ENCODE measurements at places on chromosomes 16 and 17.
A peak's percentile ranks its signal among the peaks of the same experiment; 100 is the strongest.

GRCh38 chr17:8044819-8045810 is 6.3 kb downstream of the ALOX15B start:
- no peak for DNase-seq

DNA sequence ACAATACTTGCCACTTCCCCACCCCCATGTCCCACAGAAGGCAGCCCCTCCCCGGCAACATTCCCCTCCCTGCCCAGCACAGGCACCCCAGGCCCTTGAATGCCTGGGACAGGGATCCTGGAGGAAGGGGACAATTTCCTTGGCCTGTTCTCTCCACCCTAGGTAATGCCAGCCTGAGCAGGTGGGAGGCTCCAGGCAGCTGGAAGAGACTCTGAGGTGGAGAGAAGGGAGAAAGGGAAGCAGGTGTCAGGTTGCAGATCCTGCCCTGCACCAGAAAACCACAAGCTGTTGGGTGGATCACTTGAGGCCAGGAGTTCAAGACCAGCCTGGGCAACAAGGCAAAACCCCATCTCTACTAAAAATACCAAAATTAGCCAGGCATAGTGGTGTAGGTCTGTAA is 8.9 kb downstream of the MPP2 start:
- DNase-seq, result no peak

DNA sequence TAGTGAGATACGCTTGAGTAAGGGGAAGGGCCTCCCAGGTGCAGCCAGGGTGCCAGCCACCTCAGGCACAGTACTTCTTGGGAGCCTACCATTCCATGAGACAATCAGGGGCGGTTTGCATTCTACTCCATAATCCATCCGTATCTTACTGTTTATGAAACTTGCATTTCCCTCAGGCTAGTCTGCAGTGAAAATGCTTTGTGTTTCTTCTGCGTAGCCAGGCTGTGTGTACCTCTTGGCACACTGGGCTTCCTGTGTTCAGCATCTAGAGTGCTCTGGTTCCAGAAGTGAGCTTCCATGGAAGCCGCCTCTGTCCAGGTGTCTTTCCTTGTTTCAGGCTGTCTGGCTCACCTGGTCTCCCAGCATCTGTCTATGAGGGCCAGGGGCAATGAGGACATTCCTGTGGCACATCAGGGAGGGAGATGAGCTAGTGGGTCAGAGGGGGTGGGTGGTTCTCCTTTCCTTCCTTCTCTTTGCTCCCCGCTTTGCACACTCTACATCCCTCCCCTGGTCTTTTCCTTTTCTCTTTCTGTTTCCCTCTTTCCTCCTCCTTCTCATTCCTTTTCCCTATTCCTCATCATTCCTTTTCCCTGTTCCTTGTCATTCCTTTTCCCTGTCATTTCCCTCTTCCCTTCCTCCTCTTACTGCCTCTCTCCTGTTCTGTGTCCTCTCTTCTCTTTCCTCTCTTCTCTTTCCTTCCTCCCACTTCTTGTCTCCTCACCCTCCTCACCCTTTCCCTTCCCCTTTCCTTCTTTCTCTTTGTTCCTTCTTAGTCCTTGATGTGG is 386.5 kb downstream of the CPPED1 start:
- DNase-seq, result no peak

GRCh38 chr16:67915831-67916723 is 15.6 kb downstream of the CTRL start:
- DNase-seq, result no peak

DNA sequence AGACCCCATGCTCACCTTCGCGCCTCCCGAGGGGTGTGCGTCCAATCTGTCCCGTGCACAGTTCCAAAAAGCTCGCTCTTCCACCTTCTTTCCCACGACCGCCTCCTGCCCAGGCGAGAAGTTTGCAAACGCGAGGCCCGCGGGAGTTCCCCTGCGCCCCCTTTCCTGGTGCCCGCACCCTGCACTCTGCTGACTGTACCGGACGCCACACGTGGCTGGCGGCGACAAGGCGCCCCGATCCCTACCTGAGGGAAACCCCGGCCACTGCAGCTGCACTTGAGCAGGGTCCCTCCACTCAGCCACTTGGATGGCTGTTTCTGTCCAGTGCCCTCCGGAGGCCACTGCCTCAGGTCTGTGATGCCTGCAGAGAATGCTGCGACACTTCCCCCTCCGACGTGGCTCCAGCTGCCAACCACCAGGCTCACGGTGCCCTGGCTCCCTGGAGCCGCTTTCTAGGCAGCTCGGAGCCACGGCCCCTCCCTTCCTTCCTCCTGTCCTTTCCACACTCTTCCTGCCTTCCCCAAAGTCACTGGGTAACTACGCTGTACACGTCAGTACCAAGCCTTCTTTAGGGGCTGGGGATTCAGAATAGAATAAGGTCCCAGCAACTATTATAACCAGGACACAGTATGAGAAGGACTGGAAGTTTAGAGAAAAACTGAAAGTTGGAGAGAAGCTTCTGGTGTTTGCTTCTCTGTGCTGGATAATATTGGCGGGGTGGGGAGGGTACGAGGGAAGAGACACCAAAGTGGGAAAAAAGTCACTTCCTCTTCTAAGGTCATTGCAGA is at the start of gene MLKL:
TSS of gene MLKL (minus strand) at position 425 of the 788 bp plus-strand sequence. CDS start 5,105 bp downstream, outside the sequence.
- DNase-seq, result peak; percentile 79

- no peak for DNase-seq
Measured at GRCh38 chr17:58884161-58884560, 128.5 kb downstream of the PPM1E start.

DNA sequence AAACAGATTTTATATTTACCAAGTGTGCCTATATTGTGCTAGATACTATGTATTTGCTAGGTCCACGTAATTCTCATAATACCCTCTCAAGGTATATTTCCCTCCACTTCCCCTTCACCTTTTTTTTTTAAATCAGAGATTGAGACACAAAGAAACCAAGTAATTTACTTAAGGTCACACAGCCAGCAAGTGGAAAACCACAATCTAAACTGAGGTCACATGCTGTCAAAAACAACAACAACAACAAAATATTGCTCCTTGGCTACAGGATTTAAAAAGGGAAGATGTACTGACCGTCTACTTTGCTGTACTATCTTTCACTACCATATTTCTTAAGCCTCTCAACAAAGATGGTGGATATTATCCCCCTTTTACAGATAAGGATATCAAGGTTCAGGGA is 15.8 kb downstream of the BLMH start:
- no peak for DNase-seq

GRCh38 chr16:29806641-29807425 is 504 bp downstream of the MAZ start:
- DNase-seq, result peak; percentile 18

DNA sequence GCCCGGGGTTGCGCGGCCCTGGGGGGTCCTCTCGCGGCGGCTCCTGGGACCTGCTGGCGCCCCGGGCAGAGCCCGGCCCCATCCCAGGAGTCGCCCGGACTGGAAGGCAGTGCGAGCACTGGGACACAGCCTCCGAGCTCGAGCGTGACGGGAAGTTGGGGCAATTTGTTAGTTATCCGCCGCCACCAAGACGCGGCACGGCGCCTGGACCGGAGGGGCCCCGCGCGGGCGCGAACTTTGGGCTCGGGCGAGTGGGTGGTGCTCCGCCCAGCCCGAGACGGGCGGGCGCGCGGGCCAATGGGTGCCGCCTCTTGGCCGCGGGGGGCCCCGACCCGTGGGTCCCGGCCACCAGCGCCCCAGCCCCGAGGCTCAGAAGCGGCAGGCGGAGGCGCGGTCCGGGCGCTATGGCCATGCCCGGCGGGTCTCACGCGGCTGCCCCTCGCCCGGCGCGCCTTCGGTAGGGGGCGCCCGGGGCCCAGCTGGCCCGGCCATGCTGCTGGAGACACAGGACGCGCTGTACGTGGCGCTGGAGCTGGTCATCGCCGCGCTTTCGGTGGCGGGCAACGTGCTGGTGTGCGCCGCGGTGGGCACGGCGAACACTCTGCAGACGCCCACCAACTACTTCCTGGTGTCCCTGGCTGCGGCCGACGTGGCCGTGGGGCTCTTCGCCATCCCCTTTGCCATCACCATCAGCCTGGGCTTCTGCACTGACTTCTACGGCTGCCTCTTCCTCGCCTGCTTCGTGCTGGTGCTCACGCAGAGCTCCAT is at the start of gene ADORA2B:
TSS of gene ADORA2B (plus strand) at position 372 of the 768 bp plus-strand sequence. CDS start at position 491, 119 bp downstream.
- DNase-seq, result peak; percentile 64

- DNase-seq, result no peak
Measured at GRCh38 chr17:13372432-13372831, 229.3 kb downstream of the HS3ST3A1 start.

GRCh38 chr17:74832421-74832820 is 27.3 kb downstream of the GRIN2C start:
- no peak for DNase-seq

DNA sequence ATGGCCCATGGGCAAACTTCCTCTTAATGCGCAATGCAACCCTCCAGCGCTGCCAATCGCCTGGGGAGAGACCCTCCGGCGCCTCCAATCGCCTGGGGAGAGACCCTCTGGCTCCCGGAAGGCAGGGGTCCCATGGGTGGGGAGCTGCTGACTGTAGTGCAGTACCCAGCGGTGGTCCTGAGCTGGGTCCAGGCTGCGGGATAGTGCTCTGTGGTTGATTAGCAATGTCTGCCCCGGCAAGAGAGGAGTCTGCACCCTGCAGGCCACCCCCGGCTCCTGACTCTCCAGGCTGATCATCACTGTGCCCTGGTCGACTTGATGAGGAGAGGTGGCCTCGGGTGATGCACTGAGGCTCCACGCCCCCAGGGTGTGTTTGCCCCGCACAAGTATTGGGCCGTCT is 44.6 kb upstream of the ZNF469 start:
- no peak for DNase-seq

GRCh38 chr17:44002141-44002848 is 2.1 kb upstream of the NAGS start:
- peak; percentile 13 for DNase-seq

DNA sequence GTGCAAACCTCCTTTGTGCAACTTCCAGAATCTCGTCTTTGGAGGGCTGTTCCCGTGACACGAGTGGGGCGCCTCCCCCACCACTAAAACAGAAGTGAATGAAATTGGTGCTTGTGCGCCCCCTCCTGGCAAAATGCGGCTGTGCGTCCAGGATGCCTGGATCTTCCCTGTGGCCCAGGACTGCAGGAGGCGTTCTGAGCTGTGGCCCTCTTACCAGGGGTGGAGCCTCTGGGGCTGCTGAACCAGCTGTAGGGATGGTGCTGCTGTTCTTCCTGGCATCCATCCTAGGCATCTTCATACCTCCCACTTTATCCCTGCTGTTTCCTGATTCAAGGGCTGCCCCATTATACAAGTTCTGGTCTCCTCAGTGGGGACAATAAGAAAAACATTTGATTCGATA is 18.5 kb upstream of the NAGLU start:
- peak; percentile 70 for DNase-seq

DNA sequence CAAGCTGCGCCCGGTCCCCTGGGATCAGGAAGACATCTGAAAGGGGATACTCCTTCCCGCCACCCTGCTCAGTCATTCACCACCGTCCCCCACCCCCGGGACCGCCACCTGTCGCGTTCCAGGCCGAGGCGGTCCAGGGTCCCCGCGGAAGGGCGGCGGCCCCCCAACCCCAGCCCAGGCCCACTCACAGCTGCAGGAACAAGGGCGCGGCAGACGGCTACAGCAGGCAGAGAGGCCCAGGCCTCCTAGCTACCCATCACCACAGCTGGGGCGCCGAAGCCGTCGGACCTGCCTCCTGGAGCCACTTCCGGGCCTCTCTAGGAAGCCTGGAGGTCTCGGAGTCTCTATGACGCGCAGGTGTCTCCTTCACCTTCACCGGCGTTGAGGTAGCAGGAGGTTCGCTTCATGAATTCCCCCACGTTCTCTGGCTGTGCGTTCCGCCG is at the start of gene SDR42E1:
TSS of gene SDR42E1 (minus strand) at position 272 of the 443 bp plus-strand sequence. CDS start 10,612 bp downstream, outside the sequence.
- no peak for DNase-seq

DNA sequence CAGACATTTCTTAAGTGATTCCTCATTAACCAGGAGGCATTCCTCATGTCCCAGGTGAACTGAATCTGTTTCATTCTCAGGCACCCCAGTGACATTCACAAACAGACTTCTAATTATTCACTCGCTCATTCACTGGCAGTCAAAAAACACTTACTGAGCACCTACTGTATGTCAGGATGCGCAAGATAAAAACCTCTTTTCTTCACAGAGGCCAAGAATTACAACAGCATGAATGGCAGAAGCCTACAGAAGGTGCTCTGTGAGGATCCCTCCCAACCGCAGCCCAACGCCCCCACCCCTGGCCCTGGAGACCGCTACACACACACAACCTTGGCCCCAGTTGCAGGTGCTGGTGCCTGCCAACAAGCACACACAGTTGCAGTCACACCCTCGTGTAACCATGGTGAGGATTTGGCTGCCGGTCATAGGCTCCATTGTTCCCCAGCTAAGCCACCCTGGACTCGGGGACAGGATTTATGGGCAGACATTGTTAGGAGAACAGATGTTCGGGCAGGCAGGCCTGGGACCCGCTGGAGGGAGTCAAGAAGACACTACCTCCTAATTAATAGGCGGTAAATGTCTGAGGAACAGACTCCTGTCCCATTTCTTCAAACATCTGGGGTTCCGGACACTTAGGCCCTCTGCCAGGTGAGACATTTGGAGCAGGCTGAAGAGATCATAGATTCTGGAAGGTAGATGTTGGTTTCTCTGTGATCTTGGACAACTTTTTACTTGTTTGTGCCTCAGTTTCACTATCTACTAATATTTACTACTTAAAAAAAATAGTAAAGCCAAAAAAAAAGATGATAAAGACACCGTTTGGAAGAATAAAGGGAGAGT is 43.2 kb downstream of the CUEDC1 start:
- DNase-seq, result no peak

DNA sequence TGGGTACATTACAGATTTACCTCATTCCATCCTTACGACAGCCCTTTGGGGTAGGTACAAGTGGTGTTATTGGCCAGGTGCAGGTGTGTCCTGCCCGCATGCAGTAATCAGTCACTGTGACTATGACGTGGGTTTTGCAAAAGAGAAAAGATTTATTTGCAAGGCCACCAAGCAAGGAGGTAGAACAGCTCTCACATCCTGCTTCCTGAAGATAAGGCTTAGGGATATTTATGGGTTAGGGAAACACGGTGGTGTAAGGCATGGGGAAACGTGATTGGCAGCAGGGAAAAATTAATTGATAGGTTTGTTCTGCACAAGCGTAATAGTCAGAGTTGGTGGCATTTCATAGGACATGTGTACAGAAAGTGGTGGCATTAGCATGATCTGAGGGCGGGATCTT is 214.8 kb downstream of the PARN start:
- no peak for DNase-seq

GRCh38 chr16:8567355-8568230 is 22.7 kb downstream of the TMEM114 start:
- peak; percentile 89 for DNase-seq

DNA sequence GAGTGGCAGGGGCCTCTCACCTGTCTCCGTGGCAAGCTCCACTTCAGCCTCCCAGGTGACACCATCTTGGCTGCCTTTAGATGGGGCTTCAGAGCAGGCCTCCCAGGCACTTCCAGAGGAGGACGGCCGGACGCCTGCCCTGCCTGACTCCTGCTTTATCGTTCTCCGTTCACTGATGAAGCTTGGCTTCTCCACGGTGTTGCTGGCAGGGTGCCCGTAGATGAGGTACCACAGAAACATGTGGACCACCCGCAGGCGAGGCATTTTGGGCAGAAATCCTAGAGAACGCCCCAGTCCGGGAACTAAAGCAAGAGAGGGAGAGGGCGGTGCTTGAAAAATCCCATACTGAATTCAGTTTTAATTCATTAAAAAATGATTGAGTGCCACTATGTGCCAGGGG is 54.5 kb downstream of the GTF3C1 start:
- DNase-seq, result no peak

- peak; percentile 84 for DNase-seq
Measured at GRCh38 chr16:58847902-58848661, 114.0 kb upstream of the GOT2 start.

- DNase-seq, result no peak
Measured at GRCh38 chr17:50608700-50609379, 25.8 kb upstream of the ABCC3 start.

- no peak for DNase-seq
Measured at GRCh38 chr16:72665701-72666100, 382.2 kb downstream of the ZFHX3 start.

GRCh38 chr16:5835876-5836275 is 738.3 kb upstream of the EEF2KMT start:
- no peak for DNase-seq
